ENCODE measurements at places on chromosomes 4 and X.

- DNase-seq: no peak
Measured at GRCh38 chr4:86556791-86557415, 37.2 kb upstream of the PTPN13 start.

- DNase-seq: peak; percentile 2
Measured at GRCh38 chr4:157217708-157218107, 2.8 kb upstream of the GRIA2 start.

- no peak for DNase-seq
Measured at GRCh38 chr4:8852118-8852704, 19.4 kb downstream of the HMX1 start.

DNA sequence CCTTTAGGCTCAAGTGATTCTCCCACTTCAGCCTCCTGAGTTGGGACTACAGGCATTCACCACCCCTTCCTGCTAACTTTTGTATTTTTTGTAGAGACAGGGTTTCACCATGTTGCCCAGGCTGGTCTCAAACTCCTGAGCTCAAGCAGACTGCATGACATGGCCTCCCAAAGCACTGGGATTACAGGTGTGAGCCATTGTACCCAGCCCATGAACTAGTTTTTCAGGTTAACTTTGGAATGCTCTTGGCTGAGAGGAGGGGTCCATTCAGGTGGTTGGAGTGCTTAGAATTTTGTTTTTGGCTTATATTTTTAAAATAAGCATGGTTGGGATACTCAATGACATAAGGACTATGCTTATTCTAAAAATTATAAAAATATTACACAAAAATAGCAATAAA is 355.7 kb upstream of the MAGEB16 start:
- DNase-seq: no peak

DNA sequence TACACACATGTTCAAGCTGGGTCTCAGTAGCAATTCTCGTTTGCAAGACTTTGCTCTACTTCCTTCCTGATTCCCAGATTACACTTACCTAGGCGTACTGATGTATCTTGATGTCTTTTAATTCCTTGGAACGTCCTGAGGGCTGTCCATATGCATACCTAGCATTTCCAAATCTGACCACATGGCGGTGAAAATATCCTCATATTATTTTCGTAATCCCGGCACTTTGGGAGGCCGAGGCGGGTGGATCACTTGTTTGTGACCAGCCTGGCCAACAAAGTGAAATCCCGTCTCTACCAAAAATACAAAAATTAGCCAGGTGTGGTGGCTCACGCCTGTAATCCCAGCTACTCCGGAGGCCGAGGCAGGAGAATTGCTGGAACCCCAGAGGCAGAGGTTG is 1786.3 kb upstream of the TENM3 start:
- DNase-seq: no peak

GRCh38 chr4:153013202-153013977 is 77.3 kb downstream of the FHDC1 start:
- DNase-seq: no peak

- DNase-seq: no peak
Measured at GRCh38 chr4:89570931-89571330, 263.3 kb upstream of the GPRIN3 start.

GRCh38 chr4:77695774-77696173 is 90.2 kb downstream of the CXCL13 start:
- DNase-seq: no peak

DNA sequence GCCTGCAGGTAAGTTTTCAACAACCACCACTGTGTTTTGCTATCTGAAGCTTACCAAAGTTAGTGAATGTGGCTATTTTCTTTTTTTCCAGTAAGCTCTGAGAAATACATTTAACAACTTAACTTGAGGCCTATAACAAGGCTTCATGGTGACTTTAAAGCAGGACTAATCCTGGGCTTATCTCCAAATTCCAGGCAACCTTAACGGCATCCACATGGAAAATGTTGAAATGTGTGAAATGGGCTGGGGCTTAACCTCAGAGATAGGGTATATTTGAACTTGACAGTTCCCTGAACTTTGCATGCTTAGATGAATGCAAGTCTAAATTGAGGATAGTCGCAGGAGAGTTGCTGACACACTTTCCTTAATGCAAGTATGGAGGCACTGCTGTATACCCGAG is 539.2 kb downstream of the GALNTL6 start:
- DNase-seq: no peak
